ENCODE measurements at places on chromosomes 4 and X.

DNA sequence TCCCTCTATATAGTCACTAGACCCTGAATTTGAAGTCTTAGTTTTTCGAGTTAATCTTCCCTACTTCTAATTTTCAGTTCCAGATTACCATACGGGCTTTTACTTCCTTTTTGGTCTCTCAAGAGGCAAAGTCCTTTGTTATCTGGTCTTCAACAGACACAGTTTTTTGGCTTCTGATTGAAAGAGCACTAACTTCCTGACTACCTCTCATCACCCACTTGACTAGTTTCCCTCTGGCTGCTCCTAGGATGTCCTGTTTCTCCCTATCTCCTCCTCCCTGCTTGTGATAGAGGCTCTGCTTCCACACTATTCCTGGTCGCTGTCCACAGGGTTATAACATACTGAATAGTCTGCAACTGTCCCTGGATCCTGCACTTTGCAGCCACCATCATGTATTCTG is 16.7 kb upstream of the WDR44 start:
- DNase-seq, result no peak

GRCh38 chr4:13957871-13958270 is 330.3 kb upstream of the BOD1L1 start:
- DNase-seq, result no peak

DNA sequence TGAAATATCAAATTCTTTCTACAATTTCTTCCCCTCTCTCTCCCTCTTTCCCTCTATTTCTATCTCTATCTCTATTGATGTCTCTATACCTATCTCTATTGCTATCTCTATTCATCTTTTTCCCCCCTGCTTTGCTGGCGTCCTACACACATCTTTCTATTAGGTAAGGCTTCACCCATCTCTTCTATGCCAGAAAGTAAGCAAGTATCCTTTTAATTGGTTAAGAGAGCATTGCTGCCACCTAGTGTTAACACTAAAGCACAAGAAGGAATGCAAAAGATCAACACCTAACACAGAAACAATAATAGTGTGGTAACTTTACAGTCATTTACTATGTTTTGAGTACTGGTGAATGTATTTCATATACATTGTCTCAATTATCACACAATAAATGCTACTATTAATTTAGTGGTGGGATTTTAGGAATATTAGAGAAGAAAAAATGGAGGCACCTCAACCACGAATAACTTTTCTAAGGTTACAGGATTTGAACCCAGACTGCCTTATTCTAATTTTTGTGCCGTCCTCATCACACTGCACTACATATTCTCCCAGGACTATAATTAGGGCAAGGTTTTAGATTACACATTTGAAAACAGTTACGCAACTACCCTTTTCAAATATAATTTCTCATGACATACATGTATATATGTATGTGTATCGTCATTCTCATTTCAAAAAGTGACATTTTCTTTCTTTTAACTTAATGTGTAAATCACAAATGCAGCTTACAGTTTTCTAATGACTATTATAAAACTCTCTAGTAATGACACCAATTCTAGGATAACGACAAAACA is 3.7 kb upstream of the C4orf36 start:
- no peak for DNase-seq

- no peak for DNase-seq
Observed at GRCh38 chrX:110401135-110401534, 42.5 kb downstream of the RTL9 start.

- DNase-seq, result no peak
Observed at GRCh38 chrX:153933748-153934147, 1.1 kb downstream of the NAA10 start.

DNA sequence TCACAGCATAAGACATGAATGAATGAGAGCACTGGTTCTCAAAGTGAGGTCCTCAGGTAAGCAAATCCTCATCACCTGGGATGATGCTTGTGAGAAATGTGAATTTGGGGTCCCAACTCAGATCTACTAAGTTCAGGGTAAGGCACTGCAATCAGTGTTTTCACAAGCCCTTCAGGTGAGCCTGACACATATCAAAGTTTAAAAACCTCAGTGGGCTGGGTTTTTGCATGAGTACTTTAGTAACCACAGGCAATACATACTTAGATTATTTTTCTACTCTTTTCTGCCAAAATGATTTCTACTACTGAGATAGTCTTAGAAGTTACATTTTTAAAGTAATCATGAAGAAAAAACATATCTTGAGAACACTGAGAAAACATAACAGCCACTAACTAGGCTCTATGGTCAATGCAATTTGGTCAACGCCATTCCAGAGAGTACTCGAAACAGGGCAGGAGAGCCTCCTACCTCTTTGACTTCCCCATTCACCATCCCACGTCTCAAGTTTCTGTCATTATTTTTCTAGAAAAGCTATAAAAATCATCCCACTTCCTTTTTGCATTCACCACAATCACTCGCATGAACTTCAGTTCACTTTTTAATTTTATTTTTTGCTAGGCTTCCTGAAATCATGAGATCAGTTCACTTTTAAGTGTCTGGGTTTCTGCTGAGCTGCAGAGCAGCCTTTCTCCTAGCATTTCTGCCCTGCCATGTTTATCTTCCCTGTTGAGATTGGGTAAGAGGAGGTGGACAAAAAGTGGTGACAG is 73.8 kb downstream of the MFAP3L start:
- DNase-seq, result no peak

- DNase-seq, result no peak
Observed at GRCh38 chr4:174583056-174583455, 60.8 kb upstream of the HPGD start.

GRCh38 chr4:20383969-20384368 is 132.3 kb downstream of the SLIT2 start:
- no peak for DNase-seq

- peak; percentile 71 for DNase-seq
Observed at GRCh38 chrX:81195712-81196111, 6.0 kb downstream of the HMGN5 start.

- DNase-seq, result no peak
Observed at GRCh38 chr4:158857951-158858350, 89.1 kb downstream of the FNIP2 start.

DNA sequence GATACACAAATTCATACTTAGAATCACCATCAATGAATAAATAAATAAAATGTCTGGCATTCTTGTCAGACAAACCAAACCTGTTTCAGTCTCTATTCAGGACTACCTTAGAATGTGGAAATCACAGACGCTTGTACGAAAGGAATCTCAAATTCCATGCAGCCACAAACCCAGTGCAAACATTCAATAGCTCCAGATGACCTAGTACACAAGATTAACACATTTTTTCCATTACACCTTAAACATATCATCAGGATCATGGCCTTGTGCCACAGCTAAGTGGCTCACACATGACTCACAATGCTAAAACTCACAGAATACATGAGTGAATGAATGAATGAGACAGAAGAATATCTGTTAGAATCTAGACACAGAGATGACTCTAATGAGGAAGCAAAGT is 134.2 kb downstream of the PWWP3B start:
- no peak for DNase-seq

DNA sequence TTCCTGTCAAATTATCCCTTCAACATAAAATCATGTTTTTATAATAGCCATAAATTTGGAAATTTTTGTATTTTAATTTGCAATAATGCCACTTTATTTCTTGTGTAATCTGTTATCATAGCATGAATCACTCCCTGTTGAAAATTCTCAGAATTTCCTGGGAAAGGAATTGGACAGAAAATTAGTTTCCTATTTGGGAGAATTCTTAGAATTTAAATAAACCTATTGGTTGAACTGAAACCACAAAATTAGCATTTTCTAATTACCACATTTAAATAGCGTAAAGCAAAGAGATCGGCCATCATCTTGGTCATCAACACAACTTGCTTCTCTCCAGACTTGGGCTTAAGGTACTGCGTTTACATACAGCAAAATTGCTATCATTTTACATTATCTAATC is at the start of gene CSN1S1:
Gene CSN1S1 (plus strand): TSS at position 301 of the 400 bp plus-strand sequence. CDS start 1,488 bp downstream, outside the sequence.
- DNase-seq, result no peak

GRCh38 chr4:106493086-106493485 is 124.5 kb upstream of the GIMD1 start:
- no peak for DNase-seq

- no peak for DNase-seq
Observed at GRCh38 chr4:54234497-54235205, 5.6 kb downstream of the PDGFRA start.

DNA sequence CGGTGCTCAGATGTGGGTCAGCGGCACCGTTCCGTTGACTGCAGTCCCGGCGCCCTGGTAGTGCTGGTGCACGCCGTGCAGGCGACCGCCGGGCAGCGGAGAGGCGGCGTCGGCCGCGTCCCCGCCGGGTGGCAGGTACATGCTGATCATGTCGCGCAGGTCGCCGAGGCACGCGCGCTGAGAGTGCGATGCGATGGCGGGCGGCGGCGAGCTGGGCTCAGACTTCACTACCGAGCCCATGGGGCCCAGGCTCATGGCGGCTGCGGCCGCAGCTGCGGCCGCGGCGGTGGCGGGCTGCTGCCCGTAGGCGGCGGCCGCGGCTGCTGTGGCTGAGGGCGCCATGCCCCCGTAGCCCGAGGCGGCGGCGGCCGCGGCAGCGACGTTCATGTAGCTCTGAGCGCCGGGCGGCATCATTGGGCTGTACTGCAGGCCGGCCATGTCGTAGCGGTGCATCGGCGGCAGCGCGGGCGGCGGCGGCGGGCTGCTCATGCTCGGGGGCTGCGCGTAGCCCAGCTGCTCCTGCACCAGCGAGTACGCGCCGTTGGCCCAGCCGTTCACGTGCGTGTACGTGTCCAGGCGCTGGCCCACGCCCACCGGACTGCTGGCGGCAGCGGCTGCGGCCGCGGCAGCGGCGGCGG is 1.0 kb downstream of the SOX3 start:
- no peak for DNase-seq

DNA sequence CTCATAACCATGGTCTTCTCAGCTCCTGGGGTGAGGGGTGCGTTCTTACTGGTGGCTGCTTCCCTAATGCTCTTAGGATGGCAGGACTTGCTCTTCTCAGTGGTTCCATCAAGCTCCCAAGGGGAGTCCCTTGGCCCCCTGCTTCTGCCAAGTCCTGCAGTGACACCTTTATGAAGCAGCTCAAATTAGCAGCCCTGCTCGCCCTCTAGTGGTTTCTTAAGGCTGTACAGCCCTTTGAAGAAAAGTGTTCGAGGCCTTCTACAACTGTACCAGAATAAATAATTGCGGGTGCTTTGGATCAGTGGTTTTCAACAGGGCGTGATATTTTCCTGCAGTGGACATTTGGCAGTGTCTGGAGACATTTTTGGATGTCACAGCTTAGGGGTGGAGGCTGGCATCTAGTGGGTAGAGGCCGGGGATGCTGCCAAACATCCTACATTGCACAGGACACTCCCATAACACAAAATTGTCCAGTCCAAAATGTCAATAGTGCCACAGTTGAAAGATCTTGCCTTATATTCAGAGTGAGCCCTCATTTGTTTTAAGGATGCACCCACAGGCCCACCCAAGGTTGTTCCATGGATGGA is 204.7 kb upstream of the S100G start:
- DNase-seq, result peak; percentile 61

DNA sequence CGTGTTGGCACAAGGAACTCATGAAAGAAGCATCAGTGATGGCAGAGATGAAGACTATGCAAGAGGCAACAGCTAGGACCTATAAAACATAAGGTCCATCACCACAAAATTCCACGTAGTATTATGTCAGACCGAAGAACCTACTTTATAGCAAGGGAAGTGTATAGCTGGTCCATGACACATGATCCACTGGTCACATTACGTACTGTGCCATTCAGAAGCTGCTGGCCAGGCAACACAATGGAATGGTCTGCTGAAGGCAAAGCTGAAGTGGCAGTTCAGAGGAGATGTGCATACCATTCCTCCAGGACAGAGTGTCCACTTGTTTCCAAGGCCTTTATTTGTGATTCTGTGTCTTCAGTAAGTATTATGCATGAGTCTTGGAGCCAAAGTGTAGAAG is 215.5 kb upstream of the UGT8 start:
- no peak for DNase-seq

GRCh38 chr4:8847764-8848163 is 23.9 kb downstream of the HMX1 start:
- no peak for DNase-seq

DNA sequence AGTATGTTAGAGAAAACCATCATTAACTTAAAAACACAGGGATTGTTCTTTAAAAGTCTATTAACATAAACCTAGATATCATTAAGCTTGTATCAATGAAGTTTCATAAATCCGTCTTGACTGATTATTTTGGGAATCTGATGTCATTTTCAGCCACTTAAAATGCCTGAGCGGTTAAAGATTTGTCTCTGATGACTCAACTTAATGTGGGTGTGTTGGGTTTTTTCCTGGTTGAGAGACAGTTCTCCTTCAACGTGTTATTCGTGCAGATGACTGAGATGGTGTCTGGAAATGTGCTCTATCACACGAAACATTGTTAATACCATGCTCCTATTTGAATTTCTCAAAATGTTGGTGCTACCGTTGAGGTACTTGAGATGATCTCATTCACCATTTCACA is 227.3 kb upstream of the TENM3 start:
- DNase-seq, result no peak

DNA sequence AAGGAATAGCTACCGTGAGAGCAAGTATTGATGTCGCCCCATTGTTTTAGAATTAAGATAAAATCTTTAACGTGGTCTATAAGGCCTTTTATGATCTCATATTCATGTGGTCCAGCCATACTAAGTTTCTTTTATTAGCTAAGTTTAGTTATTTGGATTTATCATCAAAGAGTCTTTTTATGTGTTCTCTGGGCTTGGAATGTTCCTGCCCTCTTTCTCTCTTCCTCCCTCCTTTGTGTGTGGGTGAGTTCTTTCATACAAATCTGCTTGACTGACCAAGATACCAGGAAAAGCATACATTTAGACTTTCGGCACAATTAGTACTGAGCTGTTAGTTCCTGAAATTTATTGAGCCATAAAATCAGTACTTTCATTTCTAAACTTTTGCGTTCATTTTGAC is 11.3 kb downstream of the TDO2 start:
- no peak for DNase-seq

Measured in CD4-positive, alpha-beta T cell treated with Interleukin-17A for 4 hours (primary cell).